A549 treated with DMSO at 1 μM for 4 hours (cell line): ENCODE measurements at places on chromosomes 1 and 21. TPM values are rescaled to one million over a fixed set of nuclear protein-coding genes. Genes with fewer than 3 reads are reported as not detected.

SLAMF7 gene
- total RNA-seq: 1.6 to 4.0 TPM (median 2.6 TPM) in 5 replicates

TMEM200B gene
- 0.06 to 0.10 TPM (median 0.09 TPM) in 4 of 5 replicates, not detected in the other for total RNA-seq

ST6GALNAC3 gene
- 0.31 to 1.2 TPM (median 0.63 TPM) in 5 replicates for total RNA-seq

PRDX6 gene
- 292 to 318 TPM (median 304 TPM) in 5 replicates for total RNA-seq

KRTAP19-3 gene
- not detected in 5 replicates for total RNA-seq
